ENCODE measurements at places on chromosomes 16 and 17.

DNA sequence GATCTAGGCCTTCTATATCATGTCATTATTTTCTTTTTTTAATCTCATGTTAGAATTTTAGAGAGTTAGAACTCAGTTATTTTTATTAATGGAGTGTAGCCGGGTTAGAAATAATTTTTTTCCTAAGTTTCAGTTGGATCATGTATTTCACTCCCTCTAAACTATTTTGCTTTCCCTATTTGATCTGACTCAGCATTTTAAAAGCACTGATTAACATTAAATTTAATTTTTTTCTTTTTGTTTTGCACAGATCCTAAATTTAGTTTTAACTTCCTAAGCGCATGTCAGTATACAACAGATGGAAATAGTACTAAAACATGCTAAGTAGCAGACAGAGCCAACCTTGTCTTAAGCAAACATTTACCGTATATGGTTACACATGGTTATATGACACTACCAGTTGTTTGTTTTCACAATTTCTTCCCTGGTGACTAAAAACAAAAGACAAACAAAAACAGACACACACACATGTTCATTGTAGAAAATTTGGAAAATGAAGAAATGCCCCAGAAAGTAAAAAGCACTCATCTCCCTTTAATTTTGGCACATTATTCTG lies 33.6 kb upstream of the RAB11FIP4 start:
- DNase-seq, result no peak

GRCh38 chr17:48544349-48545021 lies 424 bp downstream of the HOXB2 start:
- no peak for DNase-seq

GRCh38 chr16:85222155-85222863 lies 110.0 kb upstream of the CIBAR2 start:
- no peak for DNase-seq

DNA sequence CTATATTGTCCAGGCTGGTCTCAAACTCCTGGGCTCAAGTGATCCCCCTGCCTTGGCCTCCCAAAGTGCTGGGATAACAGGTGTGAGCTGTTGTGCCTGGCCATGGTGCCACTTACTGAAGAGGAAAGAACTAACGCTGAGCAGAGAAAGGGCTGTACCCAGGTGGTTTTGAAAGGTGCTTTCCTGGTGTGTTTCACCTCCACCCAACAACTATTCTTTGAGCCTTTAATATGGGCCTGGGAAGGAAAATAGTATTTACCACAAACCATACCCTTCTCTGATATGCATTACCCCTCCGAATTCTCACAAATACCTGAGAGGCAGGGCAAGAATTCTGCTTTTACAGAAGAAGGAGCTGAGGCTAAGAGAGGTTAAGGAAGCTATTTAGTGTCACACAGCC lies 24.8 kb downstream of the KPNA2 start:
- DNase-seq, result no peak

GRCh38 chr16:70737377-70738082 lies 51.7 kb upstream of the MTSS2 start:
- DNase-seq, result no peak

DNA sequence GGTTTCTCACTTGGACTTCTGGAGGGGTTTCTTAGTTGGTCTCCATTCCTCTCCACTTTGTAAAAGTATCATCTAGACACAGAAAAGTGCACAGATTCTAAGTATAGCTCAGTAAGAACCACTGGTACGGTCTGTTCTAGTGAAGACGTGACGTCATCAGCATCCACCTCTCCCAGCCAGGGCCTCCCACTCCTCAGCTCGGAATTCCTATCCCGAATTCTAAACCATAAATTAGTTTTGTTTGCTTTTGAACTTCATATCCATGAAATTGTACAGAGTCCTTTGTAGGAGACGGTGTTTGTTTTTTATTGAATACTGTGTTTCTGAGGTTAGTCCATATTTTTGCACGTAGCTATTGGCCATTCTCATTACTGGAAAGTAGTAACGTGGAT lies 25.5 kb downstream of the FOXK2 start:
- no peak for DNase-seq

DNA sequence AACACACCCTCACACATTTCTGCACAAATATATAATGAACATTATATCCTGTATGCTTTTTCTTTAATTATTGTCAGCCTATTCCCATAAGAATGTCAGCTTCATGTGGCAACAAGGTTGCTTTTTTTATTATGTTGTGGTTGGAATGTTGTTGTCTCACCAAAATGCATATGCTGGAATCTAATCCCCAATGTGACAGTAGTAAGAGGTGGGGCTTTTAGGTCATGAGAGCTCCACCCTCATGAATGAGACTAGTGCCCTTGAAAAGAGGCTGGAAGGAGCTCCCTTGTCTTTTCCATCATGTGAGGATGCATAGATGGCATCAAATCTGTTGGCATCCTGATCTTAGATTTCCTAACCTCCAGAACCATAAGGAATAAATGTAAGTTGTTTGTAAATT lies 131.3 kb upstream of the IRX6 start:
- DNase-seq, result no peak

- no peak for DNase-seq
Measured at GRCh38 chr17:4933646-4934045, 1.6 kb downstream of the GP1BA start.

- no peak for DNase-seq
Measured at GRCh38 chr17:77832180-77832560, 126.3 kb upstream of the TNRC6C start.

GRCh38 chr17:9902120-9902519 lies 3.0 kb downstream of the RCVRN start:
- no peak for DNase-seq

DNA sequence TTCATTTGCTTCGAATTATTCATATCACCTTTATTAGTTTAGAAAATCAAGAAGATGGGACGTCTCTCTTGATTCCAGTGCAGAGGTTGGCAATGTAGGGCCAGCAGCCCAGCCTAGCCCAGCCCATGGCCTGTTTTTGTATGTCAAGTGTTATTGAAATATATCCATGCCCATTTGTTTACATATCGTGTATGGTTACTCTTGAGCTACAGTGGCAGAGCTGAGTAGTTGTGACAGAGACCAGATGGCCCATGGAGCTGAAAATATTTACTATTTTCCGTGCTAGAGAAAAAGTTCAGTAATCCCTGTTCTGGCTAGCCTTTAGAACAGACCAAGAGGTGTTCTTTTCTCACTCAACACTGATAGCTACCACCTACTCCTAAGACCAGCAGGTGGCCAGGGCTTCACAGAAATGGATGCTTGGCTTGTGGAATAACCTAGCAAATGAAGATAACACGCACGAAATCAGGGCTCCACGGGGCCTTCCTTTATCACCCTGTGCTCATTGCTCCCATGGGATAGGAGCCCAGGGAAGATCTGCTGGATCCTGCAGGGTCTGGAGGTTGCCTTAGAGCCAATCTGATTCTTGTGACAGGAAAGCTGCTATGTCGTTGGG lies 123.2 kb upstream of the ANKFN1 start:
- no peak for DNase-seq

Data from HuH-7.5 (cell line).